ENCODE measurements at places on chromosomes 1 and 21. TPM values are rescaled to one million over a fixed set of nuclear protein-coding genes. Genes with fewer than 3 reads are reported as not detected.

S100A7 gene
- not detected for total RNA-seq

EDN2 gene
- total RNA-seq = not detected

PBX1 gene
- total RNA-seq = 1.0 TPM

KCNT2 gene
- under 0.01 TPM for total RNA-seq

ZDHHC18 gene
- 3.6 TPM for total RNA-seq

FCRL5 gene
- total RNA-seq = not detected

HES4 gene
- total RNA-seq = 54.1 TPM

NBPF6 gene
- total RNA-seq = not detected

CDC73 gene
- total RNA-seq = 13.0 TPM

IGSF3 gene
- 53.7 TPM for total RNA-seq

ATP1A4 gene
- total RNA-seq = not detected

PLA2G2A gene
- total RNA-seq = not detected

PGLYRP3 gene
- not detected for total RNA-seq

CHI3L1 gene
- under 0.01 TPM for total RNA-seq

OR2T11 gene
- not detected for total RNA-seq

WNT9A gene
- total RNA-seq = 0.76 TPM

UBL4B gene
- not detected for total RNA-seq

PRAMEF9 gene
- total RNA-seq = not detected

DMRTA2 gene
- total RNA-seq = not detected

COL9A2 gene
- 0.39 TPM for total RNA-seq

MROH9 gene
- total RNA-seq = not detected

AIRE gene
- total RNA-seq = not detected

RIMS3 gene
- total RNA-seq = 0.38 TPM

LCE1C gene
- total RNA-seq = not detected

TRABD2B gene
- under 0.01 TPM for total RNA-seq

HES3 gene
- not detected for total RNA-seq

TLCD4 gene
- under 0.01 TPM for total RNA-seq

SELENBP1 gene
- 0.13 TPM for total RNA-seq

KANK4 gene
- not detected for total RNA-seq

AMY1C gene
- total RNA-seq = not detected

ESRRG gene
- not detected for total RNA-seq

STK40 gene
- 23.1 TPM for total RNA-seq

GOLT1A gene
- not detected for total RNA-seq

CD5L gene
- not detected for total RNA-seq

AIM2 gene
- total RNA-seq = not detected

All from dermis microvascular lymphatic vessel endothelial cell (primary cell).